ENCODE measurements at places on chromosomes 2 and 18.

GRCh38 chr18:35062408-35062807 is 21.2 kb downstream of the MAPRE2 start:
- DNase-seq = no peak

DNA sequence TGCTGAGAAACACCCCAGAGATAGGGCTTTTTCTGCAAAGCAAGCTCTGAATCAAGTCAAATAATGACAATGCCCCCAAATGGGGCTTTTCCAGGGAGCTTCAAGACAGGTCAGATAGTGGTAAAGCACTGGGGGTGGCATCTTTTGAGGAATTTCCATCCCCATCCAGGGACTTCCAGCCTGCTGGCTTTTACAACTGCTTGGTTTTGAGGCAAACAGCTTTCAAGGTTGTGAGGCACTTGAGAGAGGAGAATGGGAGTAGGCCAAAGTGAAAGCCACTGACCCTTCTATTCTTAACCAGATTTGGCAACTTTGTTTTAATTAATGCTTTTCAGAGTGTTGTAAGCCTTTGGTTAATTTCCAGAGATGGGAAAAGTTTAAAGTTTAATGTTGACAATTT is 762.0 kb upstream of the POU3F3 start:
- DNase-seq = no peak

- DNase-seq = no peak
Observed at GRCh38 chr2:46297546-46298271, 502 bp downstream of the EPAS1 start.

- no peak for DNase-seq
Observed at GRCh38 chr2:96523659-96524481, 12.7 kb upstream of the ARID5A start.
